Cortex of kidney (tissue), 1 donor: ENCODE measurements at places on chromosomes 1 and 21.

DNA sequence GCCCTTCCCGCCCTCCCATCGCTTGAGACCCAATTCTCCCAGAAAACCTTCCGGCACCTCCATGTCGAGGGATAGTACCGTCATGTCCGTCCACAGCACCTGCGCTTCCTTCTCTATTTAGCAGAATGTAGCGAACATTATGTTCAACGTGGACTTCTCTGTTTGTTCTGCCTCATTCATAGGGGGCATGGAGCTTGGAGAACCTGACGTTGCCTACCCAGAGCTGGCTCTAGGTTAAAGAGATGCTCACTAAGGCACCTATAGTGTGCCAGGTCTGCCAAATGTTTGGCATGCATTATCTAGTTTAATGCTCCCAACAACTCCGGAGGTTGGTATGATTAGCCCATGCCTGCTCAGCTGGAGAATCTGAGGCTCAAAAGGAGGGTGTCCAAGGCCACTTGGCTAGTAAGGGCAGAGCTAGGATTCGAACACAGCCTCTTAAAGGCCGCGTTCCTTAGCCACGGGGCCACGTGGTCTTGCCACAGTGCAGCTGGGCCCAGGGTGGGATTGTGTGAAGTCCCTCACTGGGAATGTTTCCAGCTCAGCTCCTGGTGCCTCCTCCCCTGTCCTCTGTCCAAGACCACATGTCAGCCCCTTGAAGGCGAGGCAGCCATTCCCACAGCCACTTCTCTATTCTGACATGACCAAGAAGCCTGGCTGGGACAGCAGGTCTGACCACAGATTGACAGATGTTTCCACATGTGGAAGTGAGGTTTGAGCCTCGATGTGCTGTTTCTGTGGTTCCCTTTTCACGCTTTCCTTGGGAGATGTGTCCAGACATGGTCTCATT lies 57.8 kb downstream of the RUNX3 start:
- DNase-seq: no peak

DNA sequence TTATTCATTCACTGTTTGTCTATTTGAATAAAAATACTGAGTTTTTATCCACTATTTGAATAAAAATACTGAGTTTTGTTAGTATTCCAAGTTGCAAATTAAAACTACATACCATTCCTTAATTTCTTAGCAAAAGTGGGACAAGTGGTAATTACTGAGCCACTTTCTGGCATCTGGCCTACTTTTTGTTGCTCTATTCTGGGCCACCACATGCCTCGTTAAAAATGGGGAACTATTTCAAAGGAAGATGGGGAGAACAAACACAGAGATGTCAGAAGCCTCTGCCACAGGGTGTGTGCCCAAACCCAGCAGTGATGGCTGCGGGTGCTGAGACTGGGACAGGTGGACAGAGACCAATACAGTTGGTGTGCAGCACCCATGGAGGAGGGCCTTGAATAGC lies 14.6 kb downstream of the PIGP start:
- no peak for DNase-seq

DNA sequence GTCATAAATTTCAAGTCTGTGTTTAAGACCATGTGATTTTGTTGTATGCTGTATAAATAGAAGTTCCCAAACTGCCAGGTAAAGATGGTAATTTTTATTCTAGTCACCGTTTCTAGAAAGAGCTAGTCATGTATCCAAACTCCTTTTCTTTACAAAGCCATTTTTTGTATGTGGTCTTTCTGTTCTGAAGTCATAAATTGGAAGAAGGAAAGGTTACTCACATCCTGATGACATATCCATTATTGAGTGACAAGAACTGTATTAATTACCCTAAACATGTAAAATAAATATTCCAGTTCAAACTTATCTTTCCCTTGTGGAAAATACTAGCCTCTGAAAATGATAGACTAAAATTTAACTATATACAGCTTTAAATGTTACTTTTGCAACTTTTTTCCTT lies 104.7 kb downstream of the POFUT2 start:
- no peak for DNase-seq

DNA sequence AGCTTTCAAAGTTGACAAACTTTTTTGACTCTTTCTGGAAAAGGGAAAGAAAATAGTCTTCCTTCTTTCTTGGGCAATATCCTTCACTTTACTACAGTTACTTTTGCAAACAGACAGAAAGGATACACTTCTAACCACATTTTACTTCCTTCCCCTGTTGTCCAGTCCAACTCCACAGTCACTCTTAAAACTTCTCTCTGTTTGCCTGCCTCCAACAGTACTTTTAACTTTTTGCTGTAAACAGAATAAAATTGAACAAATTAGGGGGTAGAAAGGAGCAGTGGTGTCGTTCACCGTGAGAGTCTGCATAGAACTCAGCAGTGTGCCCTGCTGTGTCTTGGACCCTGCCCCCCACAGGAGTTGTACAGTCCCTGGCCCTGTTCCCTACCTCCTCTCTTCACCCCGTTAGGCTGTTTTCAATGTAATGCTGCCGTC lies 160.8 kb upstream of the SGIP1 start:
- DNase-seq: no peak

- no peak for DNase-seq
Measured at GRCh38 chr1:2322065-2322571, 69.2 kb downstream of the MORN1 start.

GRCh38 chr1:7346600-7347570 lies 424.2 kb upstream of the VAMP3 start:
- no peak for DNase-seq

DNA sequence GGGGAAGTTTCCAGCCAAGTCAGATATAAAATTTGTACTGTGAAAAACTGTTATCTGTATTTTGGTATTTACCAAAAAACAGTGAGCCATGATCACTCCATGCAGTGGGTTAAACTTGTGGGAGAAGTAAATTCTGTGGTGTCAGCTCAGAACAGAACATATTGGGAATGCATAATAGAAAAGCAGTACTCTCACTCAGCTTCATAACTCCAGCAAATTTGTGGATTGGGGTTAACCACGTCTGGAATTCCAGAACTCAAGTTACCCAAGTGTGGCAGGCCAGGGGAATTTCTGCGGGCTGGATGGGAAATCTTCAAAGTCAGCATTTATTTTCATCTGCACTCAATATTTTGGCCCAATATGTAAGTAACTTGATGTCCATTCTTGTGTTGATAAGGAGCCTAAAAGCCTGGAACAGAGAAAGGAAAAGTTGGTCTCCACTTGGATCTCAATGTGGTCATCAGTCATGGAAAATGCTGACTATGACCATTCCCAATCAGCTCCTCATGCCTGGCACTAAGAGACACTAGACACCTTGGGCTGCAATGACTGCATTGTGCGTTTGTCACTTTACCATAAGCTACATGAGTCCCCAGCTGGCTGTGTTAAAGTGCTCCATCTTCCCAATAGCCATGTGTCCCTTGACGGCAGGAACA lies 39.1 kb upstream of the ENAH start:
- DNase-seq: no peak

- DNase-seq: no peak
Measured at GRCh38 chr1:46903481-46903880, 37.8 kb downstream of the CYP4A11 start.

DNA sequence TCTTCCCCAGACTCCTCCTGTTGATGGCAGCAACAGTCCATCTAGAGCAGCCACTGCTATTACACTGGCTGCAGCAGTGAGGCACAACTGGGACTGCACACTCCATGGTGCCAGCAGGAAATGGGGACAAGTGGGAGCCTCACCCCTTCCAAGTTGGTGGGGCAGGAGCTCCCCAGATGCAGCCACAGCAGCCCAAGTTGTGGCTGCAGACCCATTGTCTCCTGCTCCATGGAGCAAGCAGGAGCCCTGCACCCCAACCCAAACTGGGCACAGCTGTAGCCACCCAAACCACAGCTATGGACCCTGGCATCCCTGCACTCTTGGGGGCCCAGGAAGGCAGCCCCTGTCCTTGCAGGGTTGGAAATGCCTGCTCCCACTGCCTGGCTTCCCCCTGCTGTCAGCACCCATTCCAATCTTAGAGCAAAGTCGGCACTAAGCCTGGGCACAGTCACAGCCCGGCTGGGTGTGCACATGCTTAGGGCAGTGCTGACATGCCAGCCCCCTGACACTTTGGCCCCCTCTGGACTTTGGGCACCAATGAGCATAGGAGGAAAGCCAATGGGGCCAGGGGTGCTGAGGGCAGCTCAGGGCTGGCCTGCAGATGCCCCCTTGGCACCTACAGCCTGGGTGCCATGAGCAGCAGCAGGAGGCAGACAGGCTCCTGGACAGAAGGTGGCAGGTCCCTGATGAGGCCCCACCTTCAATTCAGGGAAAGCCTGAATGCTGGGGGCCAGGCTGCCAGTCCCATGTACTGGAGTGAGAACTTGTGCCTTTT lies 44.0 kb downstream of the MATN1 start:
- no peak for DNase-seq

DNA sequence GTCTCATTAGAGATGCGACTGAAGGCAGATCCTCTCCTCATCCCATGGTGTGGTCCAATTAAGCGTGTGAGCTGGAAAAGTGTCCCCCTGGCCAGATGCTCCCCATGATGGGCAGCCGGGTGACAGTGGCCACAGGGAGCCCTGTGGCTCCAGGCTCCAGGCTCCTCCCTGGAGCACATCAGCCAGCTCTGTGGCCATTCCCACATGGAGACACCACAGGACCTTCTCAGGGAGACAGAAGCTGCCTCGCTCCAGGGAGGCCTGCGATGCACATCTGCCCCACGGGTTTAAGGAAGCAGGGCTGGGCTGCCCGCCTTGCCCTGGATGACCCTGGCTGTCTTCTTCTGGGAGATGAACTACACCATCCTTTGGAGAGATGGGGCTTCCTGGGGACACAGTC lies 99.9 kb upstream of the TLR5 start:
- DNase-seq: no peak

GRCh38 chr1:67555461-67556296 lies 125.5 kb upstream of the SERBP1 start:
- DNase-seq: no peak

DNA sequence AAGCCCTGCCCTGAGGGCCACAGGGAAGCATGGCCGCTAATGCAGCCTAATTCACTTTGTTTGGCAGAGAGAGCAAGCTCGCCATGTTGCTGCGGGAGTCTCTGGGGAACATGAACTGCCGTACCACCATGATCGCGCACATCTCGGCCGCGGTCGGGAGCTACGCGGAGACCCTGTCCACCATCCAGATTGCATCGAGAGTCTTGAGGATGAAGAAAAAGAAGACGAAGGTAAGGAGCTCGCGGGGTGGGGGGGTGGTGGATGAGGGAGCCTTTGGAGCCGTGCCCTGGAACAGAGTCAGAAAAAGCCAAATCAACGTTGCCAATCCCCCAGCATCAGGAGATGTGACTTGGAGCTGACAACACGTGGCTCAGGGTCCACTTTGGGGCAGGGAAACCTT lies 529.4 kb downstream of the KIF26B start:
- no peak for DNase-seq
